Endothelial cell of coronary artery (primary cell): ENCODE measurements at places on chromosomes 3 and 15. TPM values are rescaled to one million over a fixed set of nuclear protein-coding genes. Genes with fewer than 3 reads are reported as not detected.

The NEDD4 gene
- total RNA-seq, result 24.5 and 40.3 TPM in 2 replicates

The PLCL2 gene
- total RNA-seq, result 5.8 and 8.3 TPM in 2 replicates

The MESD gene
- total RNA-seq, result 16.6 and 18.6 TPM in 2 replicates

The PDE12 gene
- 13.8 and 17.4 TPM in 2 replicates for total RNA-seq

The LSAMP gene
- total RNA-seq, result under 0.01 TPM in 1 of 2 replicates, not detected in the other

The FMN1 gene
- 0.56 TPM in 1 of 2 replicates, not detected in the other for total RNA-seq
